ENCODE measurements at places on chromosomes 11 and 22.

DNA sequence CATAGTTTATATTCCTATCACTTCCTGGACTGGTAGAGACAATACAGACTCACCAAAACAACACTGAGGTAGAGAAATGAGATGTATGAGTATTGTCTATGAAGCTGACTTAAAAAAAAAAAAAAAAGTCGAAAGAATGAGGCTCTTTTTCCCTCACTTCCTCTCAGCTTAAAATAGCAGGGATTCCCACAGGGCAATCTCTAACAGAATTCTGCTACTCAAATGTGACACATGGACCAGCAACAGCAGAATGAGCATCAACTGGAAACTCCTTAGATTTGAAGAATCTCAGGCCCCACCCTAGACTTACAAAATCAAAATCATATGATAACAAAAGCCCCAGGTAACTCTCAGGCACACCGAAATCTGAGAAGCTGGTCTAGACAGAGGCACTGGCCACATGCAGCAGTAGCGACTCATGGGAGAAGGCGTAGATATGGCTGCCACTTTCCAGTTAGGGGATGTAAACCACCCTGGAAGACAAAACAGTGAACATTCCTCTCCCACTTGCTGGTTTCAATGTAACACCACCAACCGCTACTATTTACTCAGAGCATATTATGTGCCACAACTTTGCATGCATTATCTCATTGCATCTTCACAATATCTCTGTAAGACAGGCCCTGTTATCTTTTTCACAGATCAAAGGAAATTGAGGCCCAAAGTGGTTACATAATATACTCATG is 128.0 kb downstream of the RBFOX2 start:
- peak; percentile 18 for DNase-seq

DNA sequence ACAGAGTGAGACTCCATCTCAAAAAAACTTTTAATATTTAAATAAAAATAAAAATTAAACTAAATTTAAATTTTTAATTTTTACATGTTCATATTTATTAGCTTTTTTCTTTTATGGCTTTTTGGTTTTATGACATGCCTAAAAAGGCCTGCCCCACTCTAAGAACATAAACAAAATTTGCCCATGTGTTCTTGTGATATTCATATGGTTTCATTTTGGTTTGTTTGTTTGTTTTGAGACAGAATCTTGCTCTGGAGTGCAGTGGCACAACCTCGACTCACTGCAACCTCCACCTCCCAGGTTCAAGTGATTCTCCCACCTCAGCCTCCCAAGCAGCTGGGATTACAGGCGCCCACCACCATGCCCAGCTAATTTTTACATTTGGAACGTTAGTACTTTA is 27.7 kb downstream of the SUSD2 start:
- DNase-seq = no peak

DNA sequence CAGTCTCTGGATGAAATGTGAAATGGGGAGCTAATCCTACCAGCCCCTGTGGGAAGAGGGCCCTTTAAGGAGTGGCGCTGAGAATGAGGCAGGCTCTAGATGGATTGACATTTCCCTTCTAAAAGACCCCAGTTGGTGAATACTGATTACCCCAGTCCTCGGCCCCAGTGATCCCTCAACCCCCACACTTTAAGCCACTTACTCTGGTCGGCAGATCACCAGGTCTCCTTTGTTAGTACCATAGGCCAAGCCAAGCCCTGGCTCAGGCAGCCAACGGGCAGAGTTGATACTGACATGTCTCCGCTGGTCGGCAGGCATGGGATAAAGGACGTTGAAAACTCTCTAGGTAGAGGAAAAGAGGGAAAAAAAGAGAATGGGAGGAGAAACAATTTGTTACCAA is 26.1 kb upstream of the CHRM4 start:
- DNase-seq = no peak

- no peak for DNase-seq
These were observed 35.9 kb upstream of the GRK2 start for GRCh38 chr11:67230406-67230805.

DNA sequence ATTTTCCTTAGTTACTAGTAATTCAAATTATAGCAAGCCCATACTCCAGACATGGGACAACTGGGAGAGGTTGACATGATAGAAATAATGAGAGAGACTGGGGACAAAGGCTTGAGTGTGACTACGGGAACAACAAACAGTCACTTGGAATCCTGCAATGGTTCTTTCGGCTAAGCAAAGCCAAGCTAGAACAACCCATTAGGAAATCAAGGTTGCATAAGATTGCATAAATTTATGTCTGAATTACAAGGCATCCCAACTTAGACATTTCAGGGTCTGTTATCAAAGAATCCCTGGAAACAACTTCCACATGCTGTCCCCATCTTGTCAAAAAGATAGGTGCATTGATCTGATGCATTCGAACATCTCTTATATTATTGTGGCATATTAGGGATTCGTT is 10.2 kb upstream of the NRGN start:
- DNase-seq = no peak

DNA sequence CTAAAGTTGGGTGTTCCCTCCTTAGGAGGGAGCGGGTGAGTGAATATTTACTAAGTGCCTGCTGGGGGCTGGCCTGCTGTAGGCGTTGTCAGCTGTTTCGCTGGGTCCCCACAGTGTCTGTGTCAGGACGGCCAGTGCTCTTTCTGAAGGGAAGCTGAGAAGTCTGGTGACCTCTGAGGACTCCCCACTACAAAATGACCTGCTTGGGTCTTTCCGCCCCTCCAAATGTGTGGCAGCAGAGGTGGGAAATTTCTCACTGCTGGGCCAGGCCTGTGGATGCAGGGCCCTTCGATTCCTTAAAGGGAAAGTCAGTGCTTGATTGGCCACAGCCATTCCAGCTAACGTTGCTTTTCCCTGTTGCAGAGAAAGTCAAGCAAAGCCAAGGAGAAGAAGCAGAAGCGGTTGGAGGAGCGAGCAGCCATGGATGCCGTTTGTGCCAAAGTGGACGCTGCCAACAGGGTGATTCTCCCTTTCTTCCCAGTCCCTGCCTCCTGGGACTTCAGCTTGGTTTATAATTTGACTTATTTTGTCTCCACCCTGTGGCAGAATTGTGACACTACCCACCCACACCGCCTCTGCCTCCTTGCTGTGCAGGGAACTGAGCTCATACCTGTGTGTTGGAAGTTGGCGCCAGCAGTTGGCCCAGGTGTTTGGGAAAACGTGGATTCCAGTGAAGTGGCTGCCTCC is 6.8 kb downstream of the NAA40 start:
- DNase-seq = no peak

GRCh38 chr11:125951731-125952130 is 5.9 kb downstream of the VSIG10L2 start:
- no peak for DNase-seq

- DNase-seq = peak; percentile 48
These were observed 19.1 kb upstream of the XBP1 start for GRCh38 chr22:28819253-28820096.

- DNase-seq = no peak
These were observed 188.0 kb upstream of the NCAM1 start for GRCh38 chr11:112773264-112773663.

DNA sequence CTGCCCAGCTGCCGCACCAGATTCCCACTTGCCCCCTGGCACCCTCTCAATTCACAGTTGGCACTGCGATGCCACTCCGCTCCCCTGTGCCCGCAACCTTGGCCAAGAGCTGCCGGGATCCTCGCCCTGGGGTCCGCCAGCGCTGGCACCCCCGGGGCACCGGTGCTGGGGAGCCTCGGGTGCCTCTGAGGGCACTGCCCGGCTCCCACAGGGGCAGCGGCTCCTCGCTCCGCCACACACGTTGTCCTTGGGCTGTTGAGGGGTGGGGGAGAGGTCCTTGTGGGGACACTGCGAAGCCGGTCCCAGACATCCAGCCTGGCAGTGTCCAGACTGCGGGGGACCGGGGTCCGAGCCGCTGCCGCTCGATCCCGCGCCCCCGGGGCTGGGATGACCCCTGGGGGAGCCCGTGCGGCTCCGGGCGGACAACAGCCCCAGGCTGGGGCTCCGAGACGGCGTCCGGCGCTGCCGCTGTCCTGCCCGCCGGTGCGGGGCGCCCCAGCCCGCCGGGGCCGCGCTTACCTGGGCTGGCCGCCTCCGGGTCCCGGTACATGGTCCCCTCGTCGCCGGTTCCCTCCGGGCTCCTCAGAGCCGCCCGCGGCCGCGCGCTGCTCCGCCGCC is 496 bp downstream of the SYT7 start:
- DNase-seq = no peak

DNA sequence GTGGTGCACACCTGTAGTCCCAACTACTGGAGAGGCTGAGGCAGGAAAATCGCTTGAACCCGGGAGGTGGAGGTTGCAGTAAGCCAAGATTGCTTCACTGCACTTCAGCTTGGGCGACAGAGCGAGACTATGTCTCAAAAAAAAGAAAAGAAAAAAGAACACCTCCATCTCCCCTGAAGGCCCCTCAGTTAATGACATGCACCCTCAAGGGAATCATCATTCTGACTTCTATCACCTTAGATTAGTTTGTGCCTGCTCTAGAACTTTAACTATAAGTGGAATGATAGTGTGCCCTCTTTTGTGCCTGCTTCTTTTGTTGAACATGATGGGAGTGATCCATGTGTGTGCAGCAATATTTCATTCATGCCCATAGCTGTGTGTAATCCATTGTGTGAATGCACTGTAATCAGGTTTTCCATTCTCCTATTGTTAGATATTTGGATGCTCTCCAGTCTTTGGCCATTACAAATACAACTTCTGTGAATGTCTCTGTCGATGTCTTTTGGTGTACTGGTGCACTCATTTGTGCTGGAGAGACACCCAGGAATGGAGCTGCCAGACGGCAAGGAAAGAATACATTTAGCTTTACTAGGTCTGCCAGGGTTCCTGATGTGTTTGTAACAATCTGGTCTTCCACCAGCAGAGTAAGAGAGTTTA is 883 bp upstream of the VPREB3 start:
- DNase-seq = no peak

- no peak for DNase-seq
These were observed 13.4 kb upstream of the NECTIN1 start for GRCh38 chr11:119742263-119742861.

GRCh38 chr11:35116762-35117640 is 22.0 kb upstream of the CD44 start:
- no peak for DNase-seq

DNA sequence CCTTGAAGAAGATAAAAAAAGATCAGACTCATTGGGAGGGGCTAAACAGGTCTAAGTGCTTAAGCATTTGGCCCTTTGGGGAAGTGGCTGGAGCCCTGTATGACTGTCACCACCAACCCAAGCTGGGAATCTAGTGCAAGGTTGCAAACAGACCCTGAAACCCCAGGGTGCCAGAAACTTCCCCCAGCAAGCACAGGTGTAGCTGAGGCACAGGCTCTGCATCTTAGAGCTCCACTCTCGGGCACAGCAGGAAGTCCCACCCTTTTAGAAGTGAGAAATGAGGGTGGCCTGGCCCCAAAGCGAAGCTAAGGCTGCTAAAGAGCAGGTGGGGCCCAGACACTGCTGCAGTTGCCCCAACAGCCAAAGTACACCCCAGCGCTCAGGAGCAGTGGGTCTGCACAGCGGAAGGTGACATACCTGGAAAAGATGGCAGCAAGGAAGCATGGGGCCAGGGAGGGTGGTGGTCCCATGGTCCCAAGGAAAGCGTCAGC is 5.8 kb upstream of the KDM2A start:
- DNase-seq = peak; percentile 76

- no peak for DNase-seq
These were observed 21.3 kb upstream of the GRAMD4 start for GRCh38 chr22:46598737-46599424.

GRCh38 chr11:75163921-75164849 is 13.3 kb downstream of the SLCO2B1 start:
- DNase-seq = no peak

DNA sequence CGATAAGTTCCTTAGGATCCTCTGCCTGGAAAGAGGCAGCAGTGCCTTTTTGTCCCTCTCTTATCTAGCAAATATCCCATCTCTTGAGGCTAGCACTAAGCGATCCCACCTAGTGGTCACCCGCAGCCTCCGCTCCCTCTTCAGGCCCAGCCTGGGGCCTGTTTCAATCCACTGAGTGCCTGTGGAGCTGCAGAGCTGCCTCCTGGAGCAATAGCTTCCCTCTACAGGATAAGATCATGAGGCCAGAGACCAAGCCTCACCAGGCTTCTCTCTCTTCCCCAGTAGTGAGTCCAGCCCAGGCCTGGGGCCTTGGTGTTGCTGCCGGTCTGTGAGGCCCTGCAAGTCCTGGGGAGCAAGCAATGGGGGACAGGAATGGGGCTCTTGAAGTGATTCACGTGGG is 65.8 kb downstream of the SLC22A12 start:
- no peak for DNase-seq

DNA sequence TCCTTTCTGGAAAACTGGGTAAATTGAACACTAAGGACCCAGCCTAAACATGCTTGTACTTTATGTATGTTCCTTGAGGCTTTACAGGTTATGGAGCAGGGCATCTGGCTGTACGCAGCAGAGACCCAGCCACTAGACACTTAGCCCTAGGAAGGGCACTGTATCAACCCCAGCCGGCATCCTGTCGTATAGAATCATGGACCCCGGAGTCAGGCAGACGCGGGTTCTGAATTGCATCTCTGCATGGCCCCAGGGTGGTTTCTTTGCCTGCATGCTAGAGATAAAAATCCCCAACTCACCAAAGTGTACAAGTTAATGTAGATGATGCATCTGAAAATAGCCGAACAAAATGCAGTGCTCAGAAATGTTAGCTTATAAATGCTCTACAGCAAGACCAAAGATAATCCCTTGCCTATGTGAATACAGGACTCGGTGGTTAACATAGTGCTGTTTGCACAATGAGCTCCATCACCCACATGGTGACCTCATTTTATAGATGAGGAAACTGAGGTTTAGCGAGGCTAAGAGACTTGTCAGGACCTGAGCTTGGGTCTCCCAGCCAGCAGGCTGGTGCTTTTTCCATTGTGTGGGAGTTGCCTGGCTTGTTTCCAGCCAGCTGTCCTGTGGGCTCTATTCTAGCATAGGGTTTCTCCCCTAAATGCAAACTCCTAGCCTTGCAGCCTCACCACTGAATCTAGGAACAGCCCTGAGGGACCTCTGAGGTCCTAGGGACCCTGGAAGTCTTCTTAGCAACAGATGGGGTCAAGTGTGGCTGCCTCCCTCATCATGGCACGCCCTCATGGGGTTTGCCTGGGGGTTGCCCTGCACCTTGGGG is 7.3 kb downstream of the CD6 start:
- DNase-seq = no peak

- DNase-seq = no peak
These were observed 143.2 kb downstream of the ARHGAP42 start for GRCh38 chr11:100830274-100830673.

- no peak for DNase-seq
These were observed 6.7 kb upstream of the SORL1-AS1 start for GRCh38 chr11:121459413-121460017.

DNA sequence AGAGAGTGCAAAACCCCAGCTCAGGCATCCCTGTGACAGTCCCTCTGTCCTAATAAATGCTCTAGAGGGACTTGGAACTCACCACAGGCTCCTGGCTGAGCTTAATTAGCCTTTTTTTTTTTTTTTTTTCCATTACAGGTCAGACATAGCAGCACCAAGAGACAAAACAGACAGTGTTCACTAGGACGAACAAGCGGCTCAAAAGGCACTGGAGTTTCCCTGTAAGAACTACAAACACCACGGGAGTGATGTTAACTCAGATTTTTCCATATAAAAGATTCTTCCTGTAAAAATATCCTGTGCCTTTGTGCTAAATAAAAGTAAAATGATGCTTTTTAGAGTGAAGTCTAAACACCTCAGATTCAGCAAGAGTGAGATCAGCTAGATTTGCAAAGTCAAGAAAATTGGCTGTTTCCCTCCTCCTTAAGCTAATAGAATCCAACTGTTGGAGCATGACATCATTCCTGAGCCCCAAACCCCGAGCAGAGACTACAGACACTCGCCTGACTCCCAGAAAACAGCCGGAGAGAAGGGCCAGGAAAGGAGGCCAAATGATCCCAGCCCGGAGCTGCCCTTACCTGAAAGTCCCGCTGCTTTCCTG is 101.0 kb upstream of the AKIP1 start:
- no peak for DNase-seq
